SHP77 treated with DMSO at 0.1 percent for 48 hours (cell line): ENCODE measurements at places on chromosomes 11 and 22.

DNA sequence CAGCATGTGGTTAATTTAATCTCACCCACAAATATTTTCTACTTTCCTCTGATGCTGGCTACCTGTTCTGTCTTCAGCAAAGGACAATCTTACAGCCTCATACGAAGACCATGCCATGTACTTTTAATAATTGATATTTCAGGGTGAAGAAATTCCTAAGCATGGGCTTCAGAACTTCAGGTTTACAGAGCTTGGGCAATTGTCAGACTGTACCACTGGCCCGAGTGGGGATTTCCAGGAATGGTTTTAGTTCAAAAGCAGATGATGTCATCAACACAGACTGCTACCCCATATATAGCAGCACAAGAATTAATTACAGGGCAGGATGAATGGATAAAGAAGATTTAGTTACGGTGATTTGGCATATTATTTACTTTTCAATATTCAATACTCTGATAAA is 171.8 kb downstream of the ETS1 start:
- no peak for DNase-seq

DNA sequence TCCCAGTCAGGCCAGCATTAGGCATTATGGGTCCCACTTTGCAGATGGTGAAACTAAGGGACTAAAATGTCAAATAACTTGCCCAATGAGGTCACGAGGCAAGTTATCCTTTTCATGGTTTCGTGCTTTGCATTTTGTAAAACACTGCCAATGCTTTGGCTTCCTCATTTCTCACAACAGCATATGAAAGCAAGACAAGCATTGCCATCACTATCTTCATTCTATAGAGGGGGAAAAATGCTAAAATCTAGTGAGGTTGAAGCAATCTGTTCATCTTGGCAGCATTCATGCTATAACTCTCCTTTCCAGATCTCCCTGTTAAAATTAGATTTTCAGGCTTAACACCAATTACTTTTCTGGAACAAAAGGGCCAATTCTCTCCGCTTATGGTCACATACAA is 14.8 kb downstream of the FAM181B start:
- DNase-seq = no peak

GRCh38 chr22:30562366-30562765 is 12.1 kb downstream of the GAL3ST1 start:
- DNase-seq = no peak

GRCh38 chr22:28115426-28115825 is 196.4 kb upstream of the PITPNB start:
- no peak for DNase-seq

- no peak for DNase-seq
Measured at GRCh38 chr11:122285070-122285988, 169.3 kb upstream of the BLID start.

GRCh38 chr11:20464518-20464917 is 77.0 kb downstream of the PRMT3 start:
- DNase-seq = no peak

- DNase-seq = no peak
Measured at GRCh38 chr11:82720267-82721065, 13.2 kb downstream of the FAM181B start.

DNA sequence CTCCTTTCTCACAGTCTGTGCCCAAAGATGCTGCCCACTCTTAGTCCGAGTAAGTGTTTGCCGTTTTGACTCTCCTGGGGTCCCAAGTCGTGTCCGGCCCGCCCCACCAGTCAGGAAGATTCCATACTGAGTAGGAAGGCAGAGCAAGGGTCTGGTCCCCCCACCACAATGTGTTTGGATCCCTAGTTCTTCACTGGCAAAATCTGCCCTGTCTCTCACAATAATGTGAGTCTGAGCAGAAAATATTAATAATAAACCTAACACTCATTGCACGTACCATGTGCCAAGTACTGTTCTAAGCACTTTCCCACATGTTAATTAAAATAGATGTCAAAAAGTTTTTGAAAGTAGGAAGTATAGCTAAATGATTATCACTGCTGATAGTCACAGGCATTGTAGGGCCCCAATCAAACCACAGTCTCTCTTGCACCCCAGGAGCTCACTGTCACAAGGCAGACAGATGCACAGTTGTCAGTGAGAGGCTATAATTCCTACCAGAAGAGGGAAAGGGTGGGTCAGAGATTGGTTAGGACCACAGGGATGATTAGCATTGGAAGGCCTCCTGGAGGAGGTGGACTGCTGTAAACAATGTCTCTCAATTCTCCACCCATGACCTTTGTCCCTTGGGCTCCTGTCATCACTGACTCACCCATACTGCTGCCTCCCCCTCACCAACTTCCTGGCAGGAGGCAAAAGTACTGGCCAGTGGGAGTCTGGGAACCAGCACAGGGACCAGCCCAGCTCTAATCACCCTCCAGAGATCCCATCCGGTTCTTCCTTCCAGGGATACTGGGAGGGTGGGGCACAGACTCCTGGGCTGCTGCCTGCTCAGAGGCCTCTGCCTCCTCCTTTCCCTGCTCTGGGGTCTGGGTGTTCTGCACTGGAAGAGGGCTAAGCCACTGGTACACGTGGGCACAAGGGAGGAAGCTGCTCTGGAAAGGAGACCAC is 1.0 kb upstream of the POLD4 start:
- DNase-seq = no peak

GRCh38 chr22:29071261-29072045 is 1.4 kb upstream of the KREMEN1 start:
- DNase-seq = no peak

DNA sequence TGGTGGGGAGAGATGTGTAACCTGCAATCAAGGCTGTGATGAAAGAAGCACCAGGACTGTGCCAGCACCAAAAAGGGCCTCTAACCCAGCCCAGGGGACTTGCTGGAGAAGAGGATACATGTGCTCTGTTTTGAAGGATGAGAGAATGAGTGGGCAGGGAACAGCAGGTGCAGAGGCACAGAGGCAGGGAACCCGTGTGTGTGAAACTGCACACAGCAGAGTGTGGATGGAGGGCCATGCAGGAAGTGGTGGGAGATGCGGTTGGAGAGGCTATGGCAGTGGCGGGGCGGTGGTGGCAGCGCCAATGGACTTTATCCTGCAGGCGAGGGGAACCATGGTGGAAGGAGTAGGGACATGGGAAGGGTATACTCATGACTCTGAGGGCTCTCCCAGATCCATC is 25.2 kb upstream of the LRRC32 start:
- DNase-seq = no peak

DNA sequence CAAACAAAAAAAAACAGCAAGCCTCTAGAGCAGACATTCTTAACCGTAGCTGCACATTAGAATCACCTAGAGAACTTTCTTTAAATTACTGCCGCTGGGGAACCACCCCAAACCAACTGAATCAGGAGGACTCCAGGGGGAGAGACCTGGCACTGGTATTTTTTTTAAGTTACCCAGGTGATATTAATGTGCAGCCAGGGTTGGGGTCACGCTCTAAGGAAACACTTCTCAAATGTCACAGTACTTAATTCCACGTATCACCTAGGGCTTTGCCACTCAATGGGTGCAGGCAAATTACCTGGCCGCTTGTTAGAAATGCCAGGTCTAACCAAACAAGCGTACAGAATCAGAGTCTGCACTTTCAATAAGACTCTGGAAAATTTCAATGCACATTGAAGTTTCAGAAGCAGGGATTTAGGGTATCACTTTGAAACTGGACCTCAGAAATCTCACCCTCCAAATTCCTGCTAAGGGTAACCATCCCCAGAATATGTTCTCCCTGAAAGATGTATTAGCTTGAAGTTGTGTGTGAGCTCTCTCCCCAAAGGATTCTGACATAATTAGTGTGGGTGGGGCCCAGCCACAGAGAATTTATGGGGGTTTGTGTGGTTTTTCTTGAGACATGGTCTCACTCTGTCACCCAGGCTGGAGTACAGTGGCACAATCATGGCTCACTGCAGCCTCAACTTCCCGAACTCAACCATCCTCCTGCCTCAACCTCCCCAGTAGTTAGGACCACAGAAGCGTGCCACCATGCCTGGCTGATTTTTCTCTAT is 12.7 kb upstream of the ISX start:
- no peak for DNase-seq

DNA sequence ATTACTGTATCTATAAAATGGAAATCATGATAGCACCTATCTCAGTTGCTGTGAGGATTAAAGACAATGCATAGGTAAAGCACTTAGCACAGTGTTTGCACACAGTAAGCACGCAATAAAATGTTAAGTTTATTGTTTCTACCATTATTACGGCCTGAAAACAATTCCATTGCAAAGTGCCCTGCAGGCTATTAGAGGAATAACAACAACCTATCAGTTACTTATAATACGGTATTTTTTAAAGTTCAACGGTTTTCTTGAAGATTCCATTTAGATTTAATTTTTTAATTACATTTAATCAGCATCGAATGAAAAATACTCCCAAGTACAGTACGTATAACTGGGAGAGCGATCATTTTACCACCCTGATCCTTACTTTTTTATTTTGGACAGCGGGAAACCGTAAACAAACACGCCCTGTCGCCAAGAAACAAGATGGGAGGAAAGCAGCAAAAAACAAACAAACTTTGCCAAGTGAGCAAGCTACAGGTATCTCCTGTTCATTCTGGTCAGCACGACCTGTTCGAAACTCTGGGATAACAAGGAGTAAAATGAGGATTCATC is 893 bp downstream of the SLC36A4 start:
- DNase-seq = no peak

- no peak for DNase-seq
Measured at GRCh38 chr22:16866167-16866566, 41.0 kb upstream of the XKR3 start.

- DNase-seq = no peak
Measured at GRCh38 chr22:35915477-35916013, 113.1 kb downstream of the RBFOX2 start.

DNA sequence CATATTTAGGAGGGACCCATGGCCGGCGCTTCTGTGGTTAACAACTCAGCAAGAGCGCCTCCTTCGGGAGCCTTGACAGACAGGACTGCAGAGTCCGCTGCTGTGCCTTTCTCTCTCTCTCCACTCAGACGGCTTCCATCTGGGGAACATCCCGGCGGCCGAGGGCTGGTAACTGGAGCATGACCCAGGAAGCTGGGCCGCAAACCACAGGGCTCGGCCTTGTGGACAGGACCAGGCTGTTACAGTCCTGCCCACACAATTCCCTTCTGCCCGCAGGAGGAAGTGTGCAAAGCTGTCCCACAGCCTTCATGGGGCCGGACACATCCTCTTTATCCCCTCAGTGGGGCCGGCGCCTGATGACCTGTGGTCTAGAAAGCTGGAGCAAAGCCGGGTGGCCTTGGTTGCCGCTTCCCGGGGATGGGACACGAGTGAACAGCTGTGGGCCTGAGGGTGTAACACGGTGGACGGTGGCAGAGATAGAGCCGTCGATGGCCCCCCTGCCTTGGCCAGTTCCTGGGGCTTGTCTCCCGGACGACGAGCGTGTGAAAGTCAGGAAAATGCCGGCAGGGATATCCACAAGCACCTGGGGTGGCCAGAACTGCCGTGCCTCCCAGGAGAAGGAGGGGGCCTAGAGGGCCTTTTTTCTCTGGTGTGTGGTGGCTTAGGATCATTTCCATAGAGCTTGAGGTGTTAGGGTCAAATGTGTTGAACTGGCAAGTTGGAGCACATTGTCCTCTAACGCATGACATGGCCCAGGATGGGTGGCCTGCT is 50.1 kb downstream of the FBLN1 start:
- no peak for DNase-seq

- peak; percentile 20 for DNase-seq
Measured at GRCh38 chr11:116215471-116216113, 557.2 kb downstream of the BUD13 start.

- no peak for DNase-seq
Measured at GRCh38 chr22:36922105-36922608, 8.7 kb downstream of the CSF2RB start.

- no peak for DNase-seq
Measured at GRCh38 chr22:50601669-50602337, 1.2 kb downstream of the MAPK8IP2 start.

- DNase-seq = no peak
Measured at GRCh38 chr22:43798492-43798891, 13.6 kb downstream of the EFCAB6 start.

DNA sequence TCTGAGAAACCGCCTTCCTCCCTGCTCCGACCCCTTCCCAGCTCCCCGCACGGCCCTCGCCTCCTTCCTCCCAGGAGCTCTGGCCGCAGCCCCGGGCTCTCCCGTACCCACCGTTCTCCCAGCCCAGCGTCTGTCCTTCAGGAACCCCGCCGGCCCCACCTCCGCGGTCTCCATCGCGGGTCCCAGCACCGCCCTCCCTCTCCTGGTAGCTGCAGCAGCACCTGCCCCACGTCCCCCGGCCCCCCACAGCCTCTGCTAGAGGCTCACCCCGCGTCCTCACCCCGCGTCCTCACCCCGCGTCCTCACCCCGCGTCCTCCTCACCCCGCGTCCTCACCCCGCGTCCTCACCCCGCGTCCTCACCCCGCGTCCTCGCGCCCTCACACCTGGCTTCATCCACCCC is 85.9 kb downstream of the WNT7B start:
- DNase-seq = no peak

DNA sequence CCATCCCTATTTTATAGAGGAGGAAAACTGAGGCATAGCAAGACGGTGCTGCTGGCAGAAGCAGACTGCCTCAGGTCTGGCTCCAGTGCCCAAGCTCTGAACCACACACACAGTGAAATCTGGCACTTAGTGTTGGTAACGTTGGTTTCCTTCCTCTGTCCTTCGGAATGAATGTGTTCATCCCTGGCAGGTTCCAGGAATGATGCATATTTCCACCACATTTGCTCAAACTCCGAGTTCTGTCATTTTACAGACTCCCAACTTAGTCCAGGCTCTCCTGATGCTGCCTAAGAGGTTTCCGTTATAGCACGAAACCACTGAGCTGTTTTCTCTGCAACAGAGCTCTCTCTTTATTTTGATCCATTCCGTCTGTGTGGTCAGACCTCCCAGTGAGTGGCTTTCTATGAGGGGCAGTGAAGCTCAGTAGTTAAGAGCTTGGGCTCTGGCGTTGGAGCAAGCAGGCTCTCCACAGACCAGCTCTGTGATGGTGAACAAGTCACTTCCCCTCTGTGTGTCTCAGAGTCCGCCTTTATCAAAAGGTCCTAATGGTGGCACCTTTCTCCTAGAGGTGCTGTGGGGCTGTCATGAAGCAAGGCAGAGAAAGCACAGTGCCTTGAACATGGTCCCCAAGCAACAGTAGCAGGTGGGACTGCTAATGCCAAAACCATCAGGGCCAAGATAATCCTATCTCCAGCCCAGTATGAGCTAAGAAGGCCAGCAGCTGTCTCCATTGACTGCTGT is 200.3 kb downstream of the MYO18B start:
- DNase-seq = no peak

- DNase-seq = no peak
Measured at GRCh38 chr11:19379465-19379864, 138.7 kb upstream of the E2F8 start.

DNA sequence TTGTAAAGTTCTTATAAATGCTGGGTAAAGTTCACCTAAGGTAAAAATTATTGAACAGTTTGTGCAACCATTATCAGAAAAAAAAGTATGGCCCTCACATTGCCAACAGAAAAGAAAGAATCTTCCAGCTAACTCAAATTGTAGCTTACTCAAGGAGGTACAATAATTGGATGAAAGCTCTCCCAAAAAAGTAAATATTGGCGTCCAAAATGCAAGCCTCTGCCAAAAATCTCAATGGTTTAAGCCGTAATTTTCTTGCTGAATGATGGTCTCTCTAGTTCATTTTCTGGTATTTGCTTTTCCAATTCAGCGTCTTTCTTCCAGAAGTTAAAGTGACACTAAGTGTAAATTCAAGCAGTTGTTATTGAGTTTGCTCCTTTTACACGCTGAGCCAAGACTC is 727.3 kb downstream of the LRRC4C start:
- no peak for DNase-seq
